ENCODE measurements at places on chromosomes 1 and 21. TPM values are rescaled to one million over a fixed set of nuclear protein-coding genes. Genes with fewer than 3 reads are reported as not detected.

DNA sequence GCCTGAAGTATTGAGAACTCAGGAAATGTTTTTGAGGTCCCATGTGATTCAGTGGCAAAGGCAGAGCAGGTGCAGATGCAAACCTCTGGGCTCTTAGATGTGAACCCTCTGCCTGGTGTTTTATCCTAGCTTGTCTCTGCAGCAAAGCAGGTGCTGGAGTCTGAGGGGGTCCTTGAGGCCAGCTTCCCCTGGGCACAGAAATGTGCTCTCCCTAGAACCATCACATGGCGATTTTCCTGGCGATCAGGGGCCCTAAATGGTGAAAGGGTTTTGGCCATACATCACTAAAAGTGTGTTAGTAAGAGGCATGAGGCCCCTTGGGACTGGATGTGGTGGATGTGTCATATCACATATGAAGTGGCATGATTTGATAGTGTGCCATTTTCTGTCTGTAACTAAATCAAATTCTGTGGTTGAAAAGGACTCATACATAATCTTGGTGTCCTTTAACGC lies 144.8 kb downstream of the ST6GALNAC3 start:
- DNase-seq, result no peak

CHRNB2 gene
- 3.4 TPM for polyA plus RNA-seq

DNA sequence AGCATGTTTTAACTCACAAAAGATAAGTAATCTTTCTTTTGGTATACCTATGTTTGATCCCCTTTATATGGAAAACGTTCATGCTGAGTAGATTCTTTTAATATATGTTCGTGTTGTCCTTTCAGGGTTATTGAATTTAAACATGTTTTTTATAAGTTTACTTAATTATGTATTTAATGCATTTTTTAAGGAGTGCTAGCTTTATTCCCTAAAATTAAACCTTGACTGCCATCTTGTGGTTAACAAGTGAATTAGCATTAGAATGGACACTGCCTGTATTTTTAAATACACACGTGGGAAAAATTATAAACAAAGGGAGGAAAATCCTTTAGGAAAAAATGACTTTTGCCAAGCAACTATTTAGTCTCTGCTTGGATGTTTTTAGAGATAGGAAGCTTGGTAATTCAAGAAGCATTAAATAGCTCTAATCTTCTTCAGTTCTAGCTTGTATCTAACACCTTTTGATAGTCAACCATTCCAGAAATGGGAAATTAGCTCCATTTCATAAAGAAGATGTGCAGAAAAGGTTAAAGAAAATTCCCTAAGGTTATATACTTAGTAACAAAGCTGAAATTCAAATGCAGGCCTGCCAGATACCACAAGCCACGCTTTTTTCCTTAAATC lies 43.0 kb downstream of the UBE2U start:
- DNase-seq, result no peak

GRCh38 chr1:32247452-32247851 lies 430 bp downstream of the FAM167B start:
- no peak for DNase-seq

VASH2 gene
- 44.0 TPM for polyA plus RNA-seq

DNA sequence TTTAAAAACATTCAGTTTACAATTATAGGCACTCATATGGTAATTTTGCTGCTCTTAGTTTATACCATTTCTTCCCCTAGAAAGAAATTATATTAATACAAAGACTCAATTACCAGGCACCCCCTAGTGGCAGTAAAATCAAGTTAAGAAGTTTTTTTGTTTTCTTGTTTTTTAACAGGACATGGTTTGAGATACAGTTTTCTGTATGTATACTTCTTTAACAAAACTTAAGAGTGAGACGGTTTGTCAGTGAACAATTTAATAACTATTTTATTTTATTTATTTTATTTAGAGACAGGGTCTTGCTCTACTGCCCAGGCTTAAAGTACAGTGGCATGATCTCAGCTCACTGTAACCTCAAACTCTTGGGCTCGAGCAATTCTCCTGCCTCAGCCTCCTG lies 224.6 kb downstream of the FAF1 start:
- DNase-seq, result no peak

DNA sequence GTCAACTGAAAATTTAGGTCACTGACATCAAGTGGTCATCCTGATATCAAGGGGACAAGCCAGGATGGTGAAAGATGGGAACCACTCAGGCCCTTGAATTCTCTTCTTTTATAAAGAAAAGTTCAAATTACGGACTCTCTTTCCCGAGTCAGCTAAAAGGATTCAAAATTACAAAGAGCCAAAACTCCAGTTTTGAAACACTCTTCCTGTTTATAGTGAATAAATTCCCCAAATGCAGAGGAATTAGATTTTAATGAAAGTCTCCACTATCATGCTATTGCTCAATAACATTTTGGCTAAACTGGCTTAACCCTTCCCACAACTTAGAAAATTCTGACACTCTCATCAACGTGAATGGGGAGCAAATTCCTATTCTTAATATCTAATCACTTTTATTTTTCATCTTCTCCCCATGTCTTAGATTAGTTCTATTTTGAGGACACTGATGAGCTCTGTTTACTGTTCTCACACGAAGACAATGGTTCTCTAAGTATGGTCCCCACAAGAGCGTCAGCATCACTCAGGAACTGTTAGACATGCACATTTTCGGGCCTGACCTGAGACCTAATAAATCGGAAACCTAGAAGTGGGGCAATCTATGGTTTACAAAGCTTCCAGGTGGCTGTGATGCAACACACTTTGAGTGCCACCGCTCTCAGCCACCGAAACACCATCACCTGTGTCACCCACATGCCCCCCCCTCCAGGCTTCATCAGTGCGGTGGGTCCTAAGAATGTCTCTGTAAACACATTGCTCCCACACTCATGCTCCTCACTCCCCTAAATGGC lies 64.4 kb upstream of the TIAM1 start:
- DNase-seq, result no peak

Data from H1 (cell line).